A549 (cell line): ENCODE measurements at places on chromosomes 11 and 22. TPM values are rescaled to one million over a fixed set of nuclear protein-coding genes. Genes with fewer than 3 reads are reported as not detected.

Gene ANO1
- polyA plus RNA-seq = 0.27 to 0.49 TPM (median 0.45 TPM) in 3 replicates

Gene VSIG2
- not detected in 3 replicates for polyA plus RNA-seq

Gene WNT7B
- 80.8 to 92.0 TPM (median 82.2 TPM) in 3 replicates for polyA plus RNA-seq

Gene EED
- 43.6 to 48.9 TPM (median 47.0 TPM) in 3 replicates for polyA plus RNA-seq

Gene CDK2AP2
- polyA plus RNA-seq = 47.8 to 53.1 TPM (median 51.3 TPM) in 3 replicates

DNA sequence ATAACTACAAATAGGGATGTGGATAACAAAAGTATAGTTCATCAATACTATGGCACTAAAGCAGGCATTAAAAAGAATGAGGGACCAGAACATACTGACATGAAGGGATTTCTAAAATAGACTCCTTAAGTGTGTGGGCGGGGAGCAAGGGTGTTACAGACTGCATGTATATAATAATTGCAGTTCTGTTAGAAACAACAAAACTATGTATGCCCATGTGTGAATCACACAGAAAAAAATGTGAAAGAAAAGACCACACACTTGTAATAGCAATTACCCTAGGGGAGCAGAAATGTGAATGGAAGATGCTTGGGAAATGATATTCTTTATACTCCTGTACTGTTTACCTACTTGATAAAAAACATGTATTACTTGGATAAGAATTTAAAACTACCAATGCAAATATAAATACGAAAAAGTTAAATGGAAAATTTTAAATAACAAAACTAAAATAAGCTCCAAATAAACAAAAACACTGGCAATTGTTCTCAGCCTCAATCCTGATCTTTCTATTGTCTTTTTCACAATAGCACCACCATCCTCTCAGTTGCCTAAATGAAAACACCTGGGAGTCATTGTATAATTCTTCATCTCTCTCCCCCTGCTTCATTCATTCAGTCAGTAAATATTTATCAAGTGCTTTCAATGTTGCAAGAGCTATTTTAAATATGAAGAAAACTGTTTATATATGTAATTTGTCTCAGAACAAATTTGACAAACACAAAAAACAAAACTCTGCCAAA, 129.8 kb downstream of the FCHSD2 start:
- no peak for DNase-seq

DNA sequence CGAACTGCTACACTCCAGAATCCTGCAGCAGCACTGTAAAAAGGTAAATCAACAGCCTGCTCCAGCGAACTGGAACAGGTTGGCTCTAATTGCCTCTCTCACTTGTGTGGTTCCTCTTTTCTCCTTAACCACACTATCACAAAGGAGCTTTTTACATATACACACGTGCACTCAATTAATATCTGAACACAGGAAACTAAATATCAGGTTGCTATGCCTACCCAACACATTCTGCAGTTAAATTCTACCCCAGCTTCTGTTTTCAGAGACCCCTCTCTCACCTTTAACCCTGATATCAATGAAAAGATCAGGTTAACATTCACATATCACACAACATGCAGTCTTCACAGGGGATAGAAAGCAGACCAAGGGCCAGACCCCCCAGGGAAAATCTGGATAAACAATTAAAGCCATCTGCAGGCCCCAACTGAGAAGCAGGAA, 11.0 kb downstream of the RBFOX2 start:
- DNase-seq = no peak

DNA sequence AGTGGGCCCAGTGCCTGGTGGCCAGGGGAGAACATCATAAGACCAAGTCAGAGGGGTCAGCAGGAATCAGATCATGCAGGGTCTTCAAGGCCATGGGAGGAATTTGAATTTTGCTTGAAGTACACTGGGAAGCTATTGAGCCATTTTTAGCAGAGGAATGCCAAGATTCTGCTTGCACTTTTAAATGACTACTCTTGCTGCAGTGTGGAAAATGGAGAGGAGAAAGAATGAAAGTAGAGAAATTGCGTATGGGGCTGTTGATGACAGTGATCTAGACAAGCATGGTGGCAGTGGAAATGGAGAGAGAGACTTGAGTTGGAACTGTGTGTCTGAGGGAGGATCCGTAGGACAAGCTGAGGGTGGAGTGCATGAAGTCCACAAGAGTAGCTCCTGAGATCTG, 128.1 kb downstream of the WNT7B start:
- DNase-seq = no peak

- no peak for DNase-seq
These were observed 48.8 kb upstream of the RTL6 start for GRCh38 chr22:44546686-44547310.
